ENCODE measurements at places on chromosomes 1 and 21. TPM values are rescaled to one million over a fixed set of nuclear protein-coding genes. Genes with fewer than 3 reads are reported as not detected.

Gene CTSS
- 33.7 TPM for total RNA-seq

Gene FMO2
- under 0.01 TPM for total RNA-seq

Gene CAMK2N1
- total RNA-seq = 10.9 TPM

Gene CHODL
- total RNA-seq = 0.07 TPM

Gene CFHR2
- not detected for total RNA-seq

GRCh38 chr1:154148807-154149206 lies 6.1 kb downstream of the NUP210L start:
- DNase-seq = peak; percentile 17

GRCh38 chr1:13451399-13451965 lies 41.2 kb downstream of the PRAMEF20 start:
- no peak for DNase-seq

- DNase-seq = no peak
These were observed 17.0 kb upstream of the GPR37L1 start for GRCh38 chr1:202105571-202106339.

GRCh38 chr1:46613661-46614603 lies 2.7 kb downstream of the MOB3C start:
- no peak for DNase-seq

GRCh38 chr21:24395320-24395923 lies 1211.9 kb downstream of the MRPL39 start:
- no peak for DNase-seq

GRCh38 chr21:25569711-25570110 lies 37.6 kb downstream of the MRPL39 start:
- DNase-seq = no peak

- no peak for DNase-seq
These were observed 107.3 kb upstream of the RUNX3 start for GRCh38 chr1:25037174-25038074.

DNA sequence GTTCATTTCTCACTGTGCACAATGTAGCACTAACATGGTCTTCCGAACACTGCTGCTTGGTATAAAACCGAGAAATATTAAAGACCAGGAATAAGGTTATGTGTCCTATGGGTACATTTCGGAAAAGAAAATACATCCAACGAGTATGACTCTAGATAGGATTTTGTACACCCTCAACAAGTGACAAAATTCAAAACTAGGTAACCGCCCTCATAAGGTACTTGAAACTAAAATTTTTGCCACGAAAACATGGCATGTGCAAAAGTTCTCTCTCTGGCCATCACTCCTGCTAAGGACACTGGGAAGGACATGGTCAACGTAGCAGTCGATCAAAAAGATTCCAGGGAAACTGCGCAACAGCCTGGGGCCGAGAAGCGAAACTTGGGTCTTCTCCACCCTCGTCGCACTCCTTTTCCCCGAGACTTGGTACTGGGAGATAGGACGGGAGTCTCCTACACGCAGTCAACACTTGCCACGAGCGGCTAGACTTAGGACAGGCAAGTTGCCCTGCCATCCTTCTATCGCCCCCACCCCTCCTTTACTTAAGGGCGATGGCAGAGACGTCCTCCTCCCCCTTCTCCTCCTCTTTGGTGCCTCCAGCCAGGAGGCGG lies 338 bp upstream of the TOR1AIP1 start:
- peak; percentile 85 for DNase-seq

DNA sequence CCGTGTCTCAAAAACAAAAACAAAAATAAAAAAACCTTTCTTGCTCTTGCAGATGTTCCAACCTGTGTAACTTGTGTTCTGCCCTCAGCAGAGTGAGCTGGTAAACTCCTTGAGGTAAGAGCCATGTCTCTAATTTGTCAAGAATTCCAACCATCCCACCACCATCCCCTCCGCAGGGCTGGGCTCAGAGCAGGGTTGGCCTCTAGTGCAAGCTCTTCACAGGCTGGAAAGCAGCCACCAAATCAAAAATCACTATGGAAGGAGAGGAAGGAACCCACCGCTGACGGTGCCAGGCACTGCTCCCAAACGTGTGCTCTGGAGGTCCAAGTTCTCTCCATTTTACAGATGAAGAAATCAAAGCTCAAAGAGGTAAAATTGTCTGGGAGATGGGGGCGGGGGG lies 9.4 kb downstream of the PLEKHA6 start:
- DNase-seq = no peak

- no peak for DNase-seq
These were observed 123.7 kb downstream of the MATN1 start for GRCh38 chr1:30599721-30600120.

DNA sequence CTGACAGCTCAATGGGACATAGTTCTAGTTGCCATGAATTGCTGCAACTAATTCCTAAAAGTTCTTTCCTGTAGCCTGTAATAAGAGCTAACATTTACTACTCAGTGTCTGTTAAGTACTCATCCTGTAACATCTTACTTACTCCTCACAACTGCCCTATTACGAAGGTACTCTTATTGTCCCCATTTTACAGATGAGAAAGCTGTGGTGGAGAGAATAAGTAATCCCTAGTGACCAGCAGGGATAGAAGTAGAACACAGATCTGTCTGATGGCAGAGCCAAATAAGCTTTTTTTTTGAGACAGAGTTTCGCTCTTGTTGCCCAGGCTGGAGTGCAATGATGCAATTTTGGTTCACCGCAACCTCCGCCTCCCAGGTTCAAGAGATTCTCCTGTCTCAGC lies 3.1 kb downstream of the STK40 start:
- no peak for DNase-seq

DNA sequence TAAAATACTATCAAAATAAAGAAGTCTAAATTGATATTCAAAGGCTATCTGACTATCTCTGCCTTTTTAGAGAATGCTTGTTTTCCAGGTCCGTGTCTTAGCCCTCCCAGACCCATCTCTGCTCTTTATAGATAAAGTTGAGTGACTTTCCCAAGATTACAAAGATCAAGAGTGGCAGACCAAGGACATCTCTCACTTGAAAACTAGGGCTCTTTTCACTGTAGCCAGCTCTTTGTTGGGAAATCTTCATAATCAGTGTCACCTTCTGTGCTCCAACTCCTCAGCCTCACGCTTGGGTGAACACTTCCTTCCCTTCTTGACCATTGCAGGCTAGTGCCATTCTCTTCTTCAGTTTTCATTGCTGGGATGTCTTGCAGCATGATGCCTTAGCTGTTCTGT lies 211.1 kb downstream of the PBX1 start:
- DNase-seq = no peak

- no peak for DNase-seq
These were observed 167.4 kb downstream of the URB2 start for GRCh38 chr1:229793488-229793887.

GRCh38 chr1:179867493-179868330 lies 9.9 kb downstream of the TOR1AIP2 start:
- no peak for DNase-seq

GRCh38 chr1:36910886-36911540 lies 123.3 kb downstream of the GRIK3 start:
- no peak for DNase-seq

- DNase-seq = no peak
These were observed 14.0 kb upstream of the LGALS8 start for GRCh38 chr1:236509647-236510401.

GRCh38 chr1:48470481-48470855 lies 1.5 kb downstream of the SPATA6 start:
- DNase-seq = no peak

DNA sequence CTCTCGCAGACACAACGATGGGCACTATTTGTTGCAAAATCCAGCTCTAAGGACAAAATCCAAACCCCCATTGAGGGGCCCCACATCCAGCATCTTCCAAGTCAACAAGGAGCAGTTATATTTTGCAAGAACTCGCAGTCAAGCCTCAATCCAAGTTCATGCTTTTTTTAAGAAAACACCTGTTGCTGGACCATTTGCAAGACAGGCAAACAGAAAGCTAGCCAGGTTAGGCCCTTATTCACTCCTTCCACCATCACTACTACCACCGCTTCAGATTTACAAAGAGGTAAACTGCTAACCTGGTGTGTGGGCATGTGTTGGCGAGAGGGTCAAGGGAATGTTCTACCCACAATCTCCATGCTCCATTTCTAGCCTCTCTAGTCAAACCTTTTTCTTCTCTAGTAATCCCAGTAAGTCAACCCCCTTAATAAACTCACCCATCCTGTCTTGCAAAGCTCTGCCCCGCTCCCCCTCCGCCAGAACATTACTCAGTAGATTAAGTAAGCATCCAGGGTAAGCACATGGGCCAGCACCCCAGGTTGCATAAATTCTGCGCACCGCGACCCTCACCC lies 703 bp downstream of the ERI3 start:
- no peak for DNase-seq

- DNase-seq = no peak
These were observed 64.2 kb downstream of the ACOT7 start for GRCh38 chr1:6329396-6329795.

- DNase-seq = no peak
These were observed 45.4 kb downstream of the ADSS2 start for GRCh38 chr1:244406337-244406736.

- DNase-seq = no peak
These were observed 71.6 kb upstream of the RUNX1 start for GRCh38 chr21:35120631-35121180.

DNA sequence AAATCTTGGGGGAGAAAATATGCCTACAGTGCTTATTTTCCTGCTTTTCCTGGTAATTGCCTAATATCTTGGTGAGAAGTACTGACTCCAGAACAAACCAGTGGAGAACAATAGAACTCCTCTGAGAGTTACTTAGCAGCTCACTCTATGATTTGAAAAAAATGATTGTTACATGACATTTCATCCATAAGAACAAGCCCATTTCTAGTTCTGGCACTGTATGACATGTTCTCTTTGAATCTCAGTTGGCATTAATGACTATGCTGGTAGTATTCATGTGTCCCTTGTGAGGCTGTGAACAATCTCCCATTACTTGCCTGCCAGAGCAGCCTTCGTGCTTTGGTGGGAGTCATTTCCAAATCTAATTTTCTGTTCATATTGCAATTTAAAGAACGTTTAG lies 58.0 kb downstream of the CLIC4 start:
- no peak for DNase-seq
